CD4-positive, alpha-beta T cell treated with Interferon gamma for 1 hour (primary cell): ENCODE measurements at places on chromosomes 16 and 17.

DNA sequence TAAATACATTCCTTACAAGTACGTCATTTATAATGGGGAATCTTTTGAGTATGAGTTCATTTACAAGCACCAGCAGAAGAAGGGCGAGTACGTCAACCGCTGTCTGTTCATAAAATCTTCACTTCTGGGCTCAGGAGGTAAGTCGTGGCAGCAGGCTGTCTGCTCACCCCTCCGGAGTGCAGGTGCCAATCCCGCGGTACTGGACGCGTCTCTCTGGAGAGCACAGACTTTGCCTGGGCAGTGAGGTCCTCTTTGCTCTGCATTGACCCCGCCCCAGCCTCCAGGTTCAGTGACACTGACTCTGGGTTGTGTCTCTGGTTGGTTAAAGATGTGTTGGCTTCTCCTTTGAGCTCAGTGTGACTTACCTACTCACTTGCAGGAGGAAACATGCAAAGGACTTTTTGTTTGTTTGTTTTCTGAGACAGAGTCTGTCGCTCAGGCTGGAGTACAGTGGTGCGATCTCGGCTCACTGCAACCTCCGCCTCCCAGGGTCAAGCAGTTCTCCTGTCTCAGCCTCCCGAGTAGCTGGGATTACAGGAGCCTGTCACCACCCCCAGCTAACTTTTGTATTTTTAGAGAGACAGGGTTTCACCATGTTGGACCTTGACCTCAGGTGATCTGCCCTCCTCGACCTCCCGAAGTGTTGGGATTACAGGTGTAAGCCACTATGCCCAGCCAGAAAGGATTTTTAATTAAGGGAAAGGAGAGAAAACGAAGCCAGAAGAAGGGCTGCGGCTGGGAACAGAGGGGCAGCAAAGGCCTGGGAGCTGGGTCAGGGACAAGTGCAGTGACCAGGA lies 31.2 kb downstream of the RNF213 start:
- DNase-seq, result no peak

GRCh38 chr17:71203953-71204352 lies 916.9 kb upstream of the SOX9 start:
- no peak for DNase-seq

DNA sequence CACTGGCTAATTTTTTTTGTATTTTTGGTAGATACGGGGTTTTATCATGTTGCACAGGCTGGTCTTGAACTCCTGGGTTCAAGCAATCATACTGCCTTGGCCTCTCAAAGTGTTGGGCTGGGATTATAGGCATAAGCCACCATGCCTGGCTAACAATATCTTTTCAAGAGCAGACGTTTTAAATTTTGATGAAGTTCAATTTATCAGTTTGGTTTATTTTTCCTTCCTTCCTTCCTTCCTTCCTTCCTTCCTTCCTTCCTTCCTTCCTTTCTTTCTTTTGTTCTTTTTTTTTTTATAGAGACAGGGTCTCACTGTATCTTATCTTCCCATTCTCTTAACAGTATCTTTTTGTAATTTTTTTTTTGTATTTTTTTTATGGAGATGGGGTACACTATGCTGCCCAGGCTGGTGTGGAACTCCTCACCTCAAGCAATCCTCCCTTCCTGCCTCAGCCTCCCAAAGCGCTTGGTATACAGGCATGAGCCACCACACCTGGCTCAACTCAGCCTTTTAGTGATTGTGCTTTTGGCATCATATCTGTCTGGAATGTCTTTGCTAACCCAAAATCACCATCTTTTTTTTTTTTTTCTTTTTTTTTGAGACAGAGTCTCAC lies 13.6 kb upstream of the GIP start:
- no peak for DNase-seq

DNA sequence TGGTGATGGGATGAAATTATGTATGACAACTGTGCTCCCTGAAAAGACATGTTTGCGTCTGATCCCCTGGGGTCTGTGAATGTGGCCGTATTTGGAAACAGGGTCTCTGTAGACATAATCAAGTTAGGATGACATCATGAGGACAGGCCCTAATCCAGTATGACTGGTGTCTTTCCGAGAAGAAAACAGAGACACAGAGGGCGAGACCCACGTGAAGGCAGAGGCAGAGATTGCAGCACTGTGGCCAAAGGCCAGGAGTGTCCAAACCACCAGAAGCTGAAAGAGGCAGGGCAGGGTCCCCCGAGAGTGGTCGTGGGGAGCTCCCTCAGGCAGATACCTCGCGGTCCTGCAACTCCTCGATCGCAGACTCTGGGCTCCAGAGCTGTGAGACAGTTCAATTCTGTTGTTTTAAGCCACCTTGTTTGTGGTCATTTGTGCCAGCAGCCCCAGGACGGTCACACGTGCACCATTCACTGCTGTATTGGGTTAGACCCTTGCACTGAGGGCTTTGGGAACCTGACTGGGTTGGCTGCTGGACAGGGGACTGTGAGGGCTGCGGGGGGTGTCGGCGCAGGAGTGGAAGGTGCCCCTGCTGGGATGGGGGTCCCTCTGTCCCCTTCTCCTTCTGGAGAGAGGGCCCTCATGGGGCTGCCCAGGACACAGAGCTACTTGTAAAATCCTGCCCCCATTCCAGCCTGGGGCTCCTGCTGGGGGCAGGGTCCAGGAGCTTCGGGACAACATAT lies 27.7 kb downstream of the METRNL start:
- no peak for DNase-seq

- DNase-seq, result no peak
Observed at GRCh38 chr16:10839279-10839666, 20.7 kb upstream of the TVP23A start.

GRCh38 chr16:18969050-18969854 lies 14.5 kb upstream of the TMC7 start:
- DNase-seq, result peak; percentile 58

DNA sequence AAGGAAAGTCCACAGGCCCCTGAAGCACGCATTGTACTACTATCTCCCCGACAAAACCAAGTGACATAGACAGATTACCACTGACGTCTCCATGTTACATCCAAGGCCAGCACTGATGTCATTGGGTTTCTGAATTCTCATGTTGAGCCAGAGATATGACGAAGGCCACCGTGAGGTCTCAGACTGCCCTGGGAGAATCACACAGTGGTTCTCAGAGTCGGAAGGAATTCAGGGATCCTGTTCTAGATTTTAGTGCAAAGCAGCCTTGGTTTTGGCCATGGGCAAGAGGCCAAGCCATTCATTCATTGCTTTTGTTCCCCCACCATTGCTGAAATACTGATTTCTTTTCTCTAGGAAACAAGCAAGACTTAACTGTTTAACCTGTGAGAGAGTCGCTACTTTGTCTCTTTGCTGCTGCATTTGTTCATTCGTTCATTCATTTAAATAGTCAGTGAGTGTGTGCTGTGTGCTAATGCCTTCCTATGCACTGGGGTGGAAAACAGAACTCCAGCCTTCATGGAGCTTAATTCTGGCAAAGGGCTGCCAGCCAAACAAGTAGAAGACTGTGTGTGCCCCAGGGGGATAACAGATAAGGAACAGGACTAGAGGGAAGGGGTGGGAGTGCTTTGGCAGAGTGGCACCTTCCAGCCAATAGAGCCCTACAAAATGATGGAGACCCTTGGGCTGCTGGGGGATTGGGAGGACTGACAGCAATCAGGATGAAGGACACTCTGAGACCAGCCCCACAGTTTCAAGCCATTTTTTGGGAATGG lies 222.3 kb downstream of the MSI2 start:
- DNase-seq, result no peak

DNA sequence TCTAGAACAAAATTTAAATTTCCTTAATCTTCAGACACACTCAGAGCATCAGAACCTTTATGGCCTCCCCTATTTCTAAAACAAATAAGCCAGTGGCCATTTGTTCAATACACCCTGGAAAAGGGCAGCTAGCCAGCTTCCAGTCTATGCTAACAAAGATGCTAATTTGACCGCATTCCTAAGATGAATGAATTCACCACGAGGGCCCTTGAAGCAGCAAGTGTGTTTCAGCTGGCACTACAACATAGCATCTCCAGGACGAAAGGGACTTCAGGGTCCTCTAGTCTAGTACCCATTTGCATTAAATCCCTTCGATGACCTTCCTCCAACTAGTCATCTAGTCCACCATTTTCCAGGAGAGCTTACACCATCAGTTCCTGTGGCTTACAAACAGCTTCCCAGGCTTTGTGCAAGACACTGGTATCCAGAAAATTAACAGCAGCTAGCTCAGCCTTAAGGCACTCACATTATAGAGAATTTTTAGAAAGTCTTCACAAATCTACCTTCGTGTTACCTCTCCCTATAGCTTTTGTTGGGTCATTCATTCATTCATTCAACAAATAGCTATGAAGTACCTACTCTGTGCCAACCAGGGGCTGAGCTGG lies 10.9 kb downstream of the KRT37 start:
- DNase-seq, result no peak

DNA sequence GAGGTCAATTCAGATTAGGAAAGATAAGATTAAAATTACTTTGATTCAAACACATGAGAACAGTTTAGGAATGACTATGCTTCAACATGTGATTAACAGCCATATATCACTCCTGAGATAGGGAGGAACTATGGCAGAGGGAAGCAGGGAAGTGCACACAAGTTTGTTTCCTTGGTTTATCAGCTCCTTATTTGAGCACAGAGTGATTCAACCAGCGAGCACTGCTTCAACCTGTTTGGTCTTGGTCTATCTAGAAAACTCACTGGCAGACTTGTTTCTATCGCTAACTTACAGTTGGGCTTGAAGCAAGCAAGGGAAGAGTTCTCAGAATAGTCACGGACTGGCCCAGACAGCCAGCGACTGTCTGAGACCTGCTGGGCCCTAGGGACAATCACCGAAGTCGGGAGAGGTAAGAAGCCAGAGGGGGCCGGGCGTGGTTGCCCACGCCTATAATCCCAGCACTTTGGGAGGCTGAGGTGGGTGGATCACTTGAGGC lies 23.5 kb downstream of the TUBG1 start:
- no peak for DNase-seq

GRCh38 chr16:82895843-82896242 lies 269.1 kb downstream of the CDH13 start:
- DNase-seq, result no peak

- DNase-seq, result no peak
Observed at GRCh38 chr17:61168506-61168905, 231.1 kb upstream of the TBX2 start.

GRCh38 chr16:14284371-14284770 lies 213.3 kb downstream of the MRTFB start:
- no peak for DNase-seq

GRCh38 chr16:3027983-3028715 lies 4.3 kb downstream of the THOC6 start:
- DNase-seq, result peak; percentile 84

DNA sequence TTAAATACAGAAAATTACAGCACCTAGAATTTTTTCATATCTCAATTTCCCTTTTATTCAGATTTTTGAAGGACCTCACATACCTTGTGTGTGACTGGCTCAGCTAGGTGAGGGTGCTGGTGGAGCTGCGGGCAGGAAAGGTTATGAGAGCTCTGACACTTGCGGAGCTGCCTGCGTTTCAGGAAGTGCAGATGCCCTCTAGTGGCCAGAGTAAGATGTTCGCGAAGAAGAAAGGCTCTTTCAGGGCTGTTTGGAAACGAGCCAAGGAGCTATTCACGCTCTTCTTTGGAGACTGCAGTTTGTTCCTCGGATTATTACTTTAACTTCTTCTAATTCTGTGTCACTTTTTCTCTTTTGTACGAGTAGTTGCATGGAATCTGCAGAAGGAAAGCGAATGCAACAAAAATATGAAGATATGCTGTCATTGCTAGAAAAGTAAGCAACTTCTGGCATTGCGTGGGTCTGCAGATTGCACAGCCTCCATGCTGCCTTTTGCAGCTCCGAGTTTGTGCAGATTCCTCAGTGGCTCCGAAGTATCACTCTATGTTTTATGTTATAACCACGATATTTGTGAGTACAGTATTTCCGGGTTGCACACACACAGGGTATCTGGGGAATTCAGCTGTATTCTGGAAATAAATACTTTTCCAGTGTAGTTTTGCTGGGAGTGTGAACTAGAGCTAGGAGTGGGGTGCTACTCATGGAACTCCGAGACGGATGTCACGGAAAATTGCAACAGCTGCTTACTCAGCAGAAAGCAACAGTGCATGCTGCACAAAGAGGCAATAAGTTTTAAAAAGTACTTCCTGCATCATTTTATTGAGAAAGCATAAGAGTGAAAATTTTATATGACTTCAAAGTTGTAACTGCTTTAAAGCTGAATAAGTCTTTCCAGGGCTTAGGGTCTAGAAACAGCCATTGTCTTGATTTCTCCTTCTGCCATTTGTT lies 46.3 kb downstream of the DNAH9 start:
- no peak for DNase-seq

DNA sequence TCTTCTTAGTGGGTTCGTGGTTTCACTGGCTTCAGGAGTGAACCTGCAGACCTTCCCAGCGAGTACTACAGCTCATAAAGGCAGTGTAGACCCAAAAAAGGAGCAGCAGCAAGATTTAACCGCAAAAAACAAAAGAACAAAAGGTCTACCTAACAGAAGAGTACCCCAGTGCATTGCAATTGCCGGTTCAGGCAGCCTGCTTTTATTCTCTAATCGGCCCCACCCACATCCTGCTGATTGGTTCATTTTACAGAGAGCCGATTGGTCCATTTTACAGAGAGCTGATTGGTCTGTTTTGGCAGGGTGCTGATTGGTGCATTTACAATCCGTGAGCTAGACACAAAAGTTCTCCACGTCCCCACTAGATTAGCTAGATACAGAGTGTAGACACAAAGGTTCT lies 2.0 kb upstream of the ARRB2 start:
- peak; percentile 67 for DNase-seq

GRCh38 chr17:46818316-46818928 lies at the start of gene WNT3:
TSS of gene WNT3 (minus strand) at chr17:46818692. CDS start at chr17:46818597, 95 bp downstream.
- peak; percentile 52 for DNase-seq

GRCh38 chr16:50505714-50506542 lies 42.3 kb upstream of the NKD1 start:
- DNase-seq, result no peak

GRCh38 chr17:2703181-2703580 lies 8.4 kb downstream of the CLUH start:
- DNase-seq, result no peak

- peak; percentile 40 for DNase-seq
Observed at GRCh38 chr17:74960570-74961342, 11.8 kb downstream of the HID1 start.

GRCh38 chr17:77287432-77288068 lies 146.8 kb downstream of the SEC14L1 start:
- no peak for DNase-seq

DNA sequence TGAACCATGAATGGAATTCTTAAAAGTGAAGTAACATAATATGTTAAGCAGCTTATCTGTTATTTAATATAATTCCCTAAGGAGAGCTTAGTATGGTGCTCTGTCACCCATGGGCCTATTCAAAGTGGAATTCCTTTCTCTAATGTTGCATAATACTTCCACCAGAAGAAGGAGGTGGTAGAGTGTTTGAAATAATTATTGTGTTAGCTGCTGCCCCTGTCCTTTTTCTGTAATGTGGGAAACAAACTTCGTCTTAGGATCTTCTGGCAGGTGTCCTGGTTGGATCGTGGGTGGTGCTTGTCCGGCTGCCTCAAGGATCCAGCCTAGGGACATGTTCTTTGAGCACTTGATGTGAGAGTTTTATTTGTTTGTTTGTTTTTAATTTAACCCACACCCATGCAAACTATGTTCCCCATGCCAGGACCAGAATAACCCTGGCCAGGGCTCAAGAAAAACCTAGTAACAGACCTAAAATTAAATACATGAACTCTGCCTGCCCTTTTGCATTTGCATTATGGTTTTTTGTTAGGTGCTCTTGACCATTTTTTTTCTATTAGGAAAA lies 46.1 kb downstream of the ZNRF1 start:
- no peak for DNase-seq
